ENCODE measurements at places on chromosomes 7 and 10.

DNA sequence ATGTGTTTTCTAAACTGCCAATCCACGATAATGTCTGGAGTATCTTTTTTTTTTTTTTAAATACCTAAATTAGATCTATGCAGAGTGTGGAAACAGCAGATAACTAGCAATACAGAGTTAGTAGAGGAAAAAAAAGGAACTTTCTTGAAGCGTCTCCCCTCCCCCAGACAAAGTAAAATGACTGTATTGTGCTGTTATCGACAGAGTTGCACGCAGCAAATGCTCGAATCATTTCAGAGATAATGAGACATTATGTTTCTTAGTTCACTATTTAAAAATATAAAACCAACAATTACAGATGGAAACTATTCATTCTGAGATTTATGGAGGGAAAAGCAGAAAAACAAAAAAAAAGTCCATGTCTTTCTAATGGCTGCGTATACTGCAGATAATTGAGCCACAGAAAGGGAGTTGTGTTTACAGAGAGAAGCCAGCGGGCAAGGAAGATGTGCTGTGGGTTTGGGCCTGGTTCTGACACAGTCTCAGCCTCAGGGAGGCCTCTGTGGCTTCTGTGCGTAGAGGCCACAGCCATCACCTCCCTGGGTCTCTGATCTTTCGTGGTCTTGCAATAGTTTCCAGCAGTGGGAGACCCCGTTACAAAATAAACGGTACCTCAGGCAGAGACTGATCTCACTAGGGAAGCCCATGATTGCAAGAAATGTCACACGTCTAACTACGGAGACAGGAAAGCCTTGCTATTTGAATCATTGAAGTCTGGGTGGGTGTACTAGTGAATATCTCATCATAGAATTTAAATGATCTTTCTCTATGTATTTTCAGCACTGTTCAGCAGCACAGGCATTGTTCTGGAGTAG, 19.1 kb upstream of the KLF6 start:
- DNase-seq, result no peak

DNA sequence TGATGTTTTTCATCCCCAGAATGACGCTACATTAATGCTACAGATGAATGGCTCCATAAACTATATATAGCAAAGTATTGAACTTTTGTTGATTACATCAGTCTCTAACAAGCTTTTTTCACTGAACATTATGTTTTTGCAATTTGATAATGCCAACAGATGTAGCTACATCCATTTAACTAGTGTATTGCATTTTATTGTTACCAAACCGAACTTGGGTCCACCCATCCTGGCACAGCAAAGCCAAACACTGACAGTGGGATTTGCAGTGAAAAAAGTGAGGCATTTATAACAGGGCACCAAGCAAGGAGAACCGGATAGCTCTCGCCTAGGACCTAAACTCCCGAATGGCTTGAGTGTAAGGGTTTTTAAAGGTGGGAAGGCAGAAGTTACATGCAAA, 182.8 kb upstream of the TNS3 start:
- DNase-seq, result no peak

- no peak for DNase-seq
These were observed 140.2 kb downstream of the FANK1 start for GRCh38 chr10:126036515-126036914.

GRCh38 chr10:33240931-33241330, 93.5 kb downstream of the NRP1 start:
- no peak for DNase-seq

GRCh38 chr7:112866424-112866823, 76.2 kb upstream of the TMEM168 start:
- no peak for DNase-seq

DNA sequence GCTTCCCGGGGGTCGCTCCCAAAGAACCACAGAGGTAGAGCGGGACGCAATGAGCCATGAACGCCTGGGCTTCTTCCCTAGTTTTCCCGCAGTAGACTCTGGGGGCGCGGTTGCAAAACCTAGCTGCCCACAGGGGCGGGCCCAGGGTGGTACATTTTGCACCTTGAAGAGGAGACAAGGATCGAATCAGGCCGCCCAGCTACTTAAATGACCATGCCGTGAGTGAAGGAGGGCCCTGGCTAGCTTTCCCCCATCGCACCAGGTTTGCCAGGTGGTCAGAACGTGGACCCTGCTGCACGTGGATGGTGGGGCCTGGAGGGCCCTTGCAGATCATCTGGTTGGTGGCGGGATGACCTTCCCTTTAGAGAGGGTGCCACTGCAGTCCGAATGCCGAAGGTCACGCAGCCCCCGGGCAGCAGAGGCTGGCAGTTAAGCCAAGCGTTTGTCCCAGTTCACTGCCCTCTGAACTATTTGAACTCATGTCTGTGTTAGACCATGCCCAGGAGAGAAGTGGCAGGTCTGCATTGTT, 604 bp upstream of the SHTN1 start:
- peak; percentile 1 for DNase-seq

DNA sequence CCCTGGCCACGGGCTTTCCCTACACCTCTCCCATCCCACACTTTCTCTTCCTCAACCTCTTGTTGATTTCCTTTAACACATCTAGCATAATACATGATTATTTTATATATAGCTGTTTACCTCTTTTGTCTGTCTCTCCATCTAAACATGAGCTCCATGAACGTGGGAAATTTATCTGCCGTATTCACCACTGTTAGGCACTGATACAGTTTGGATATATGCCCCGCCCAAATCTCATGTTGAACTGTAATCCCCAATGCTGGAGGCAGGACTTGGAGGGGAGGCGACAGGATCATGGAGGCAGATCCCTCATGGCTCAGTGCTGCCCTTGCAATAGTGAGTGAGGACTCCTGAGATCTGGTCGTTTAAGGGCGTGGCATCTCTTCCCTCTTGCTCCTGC, 5.7 kb downstream of the CYTH3 start:
- DNase-seq, result no peak

Measured in NCI-H1092 (cell line).